Stimulated activated CD4-positive, alpha-beta T cell treated with anti-CD3 and anti-CD28 coated beads, Interleukin-2, amount 100 ng/mL, for 48 hours (primary cell): ENCODE measurements at places on chromosomes 16 and 17.

DNA sequence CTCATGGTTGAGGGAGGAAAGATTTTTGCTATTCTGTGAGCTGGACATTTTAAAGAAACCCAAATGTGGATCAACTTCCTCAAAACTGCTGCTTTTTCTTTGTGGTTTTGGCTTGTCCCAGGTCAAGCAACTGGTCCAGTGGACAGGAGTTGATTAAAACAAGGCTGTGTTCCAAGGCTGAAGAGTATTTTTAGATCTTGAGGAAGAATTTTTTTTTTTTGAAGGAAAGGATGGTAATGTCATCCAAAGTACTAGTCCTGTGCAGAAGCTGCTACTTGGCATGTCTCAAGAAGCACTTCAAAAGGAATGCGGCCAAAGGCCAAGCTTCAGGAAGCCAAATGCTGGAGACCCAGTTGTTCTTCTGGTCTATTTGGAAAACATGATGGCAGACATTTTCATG lies 8.0 kb upstream of the MYH2 start:
- DNase-seq: no peak

DNA sequence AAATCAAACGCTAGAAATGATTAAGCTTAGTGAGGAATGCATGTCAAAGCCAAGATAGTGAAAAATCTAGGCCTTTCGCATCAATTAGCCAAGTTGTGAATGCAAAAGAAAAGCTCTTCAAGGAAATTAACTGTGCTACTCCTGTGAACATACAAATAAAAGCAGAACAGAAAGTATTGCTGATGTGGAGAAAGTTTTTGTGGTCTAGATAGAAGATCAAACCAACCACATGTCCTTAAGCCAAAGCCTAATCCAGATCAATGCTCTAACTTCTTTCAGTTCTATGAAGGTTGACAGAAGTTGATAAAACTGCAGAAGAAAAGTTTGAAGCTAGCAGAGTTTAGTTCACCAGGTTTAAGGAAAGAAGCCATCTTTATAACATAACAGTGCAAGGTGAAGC lies 1044.6 kb downstream of the CDH11 start:
- no peak for DNase-seq

DNA sequence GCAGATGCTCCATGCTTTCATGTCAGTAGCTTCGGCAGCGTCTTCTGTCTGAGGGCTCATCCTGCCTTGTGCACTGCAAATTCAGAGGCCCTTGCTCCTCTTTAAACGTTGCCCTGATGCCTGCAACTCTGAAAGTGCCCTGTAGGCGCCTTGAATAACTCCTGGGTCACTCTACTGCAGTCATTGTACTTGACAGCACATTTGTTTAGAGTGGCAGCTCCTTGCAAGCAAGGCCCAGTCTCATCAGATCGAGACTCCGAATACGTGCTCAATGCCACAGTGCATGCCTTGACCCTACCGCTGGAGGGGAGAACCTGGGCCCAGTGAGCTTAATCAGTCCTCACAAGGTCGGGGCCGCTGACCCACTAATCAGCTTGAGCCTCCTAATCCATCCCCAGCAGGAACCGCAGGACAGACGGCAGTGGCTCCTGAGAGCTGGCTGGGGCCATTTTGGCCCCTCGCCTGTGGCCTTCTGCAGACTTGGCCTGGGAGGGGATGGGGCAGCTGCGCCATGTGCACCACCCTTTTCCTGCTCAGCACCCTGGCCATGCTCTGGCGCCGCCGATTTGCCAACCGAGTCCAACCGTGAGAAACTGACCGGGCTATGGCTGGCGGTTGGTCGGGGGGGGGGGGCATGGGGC lies at the start of gene PRCD:
TSS of gene PRCD (plus strand) at position 414 of the 641 bp plus-strand sequence. CDS start at position 512, 98 bp downstream.
- DNase-seq: no peak

- DNase-seq: no peak
Measured at GRCh38 chr17:1212946-1213345, 33.2 kb upstream of the ABR start.

- DNase-seq: peak; percentile 37
Measured at GRCh38 chr16:66588981-66589713, 9.9 kb downstream of the CMTM2 start.

- no peak for DNase-seq
Measured at GRCh38 chr16:81198635-81199034, 39.9 kb upstream of the BCO1 start.

DNA sequence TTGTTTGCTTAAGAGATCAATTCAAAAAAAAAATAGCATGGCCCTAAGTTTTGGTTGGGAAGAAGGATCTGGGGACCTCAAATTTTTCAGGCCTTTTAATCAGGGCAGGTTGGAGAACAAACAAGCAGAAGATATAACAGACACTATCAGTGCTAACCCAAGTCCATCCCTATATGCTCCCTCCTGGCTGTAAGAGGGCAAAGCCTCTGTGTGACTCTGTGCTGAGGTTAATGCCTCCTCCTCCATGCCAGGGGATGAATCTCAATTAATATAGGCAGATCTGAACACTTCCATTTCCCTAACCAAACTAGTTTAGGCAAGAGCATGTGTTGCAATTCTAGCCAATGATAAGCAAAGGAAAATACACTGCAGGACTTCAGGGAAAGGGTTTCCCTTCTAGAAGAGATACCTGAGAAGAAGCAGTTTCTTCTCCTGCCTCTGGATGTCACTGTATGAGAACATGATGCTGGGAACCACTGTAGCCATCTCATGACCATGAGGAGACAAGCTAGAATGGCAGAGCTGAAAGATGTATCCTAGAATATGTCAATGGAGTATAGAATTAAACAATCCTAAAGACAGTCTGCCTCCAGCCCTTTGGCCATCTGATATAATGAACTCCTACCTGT lies 76.0 kb downstream of the CHD9NB start:
- DNase-seq: no peak

- peak; percentile 58 for DNase-seq
Measured at GRCh38 chr17:8941520-8941919, 24.0 kb downstream of the PIK3R5 start.

GRCh38 chr16:8826278-8826879 lies 28.7 kb downstream of the PMM2 start:
- DNase-seq: no peak

DNA sequence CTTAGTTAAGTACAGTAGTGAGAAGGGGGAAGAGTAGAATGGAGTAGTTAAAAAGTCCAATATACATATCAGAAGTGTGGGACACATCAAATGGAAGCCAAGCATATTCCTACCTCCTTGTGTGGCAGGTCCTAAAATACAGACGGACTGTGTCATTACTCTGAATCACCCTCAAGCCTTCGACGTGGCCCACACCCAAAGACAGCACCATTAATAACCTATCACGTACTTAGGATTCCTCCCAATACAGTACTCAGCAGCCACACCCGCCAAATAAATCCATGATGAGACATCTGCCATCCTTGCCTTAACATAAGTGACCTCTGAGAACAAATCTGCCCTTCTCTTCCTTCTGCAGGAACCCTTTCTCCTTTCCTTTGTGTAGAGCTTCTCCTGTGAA lies 38.9 kb downstream of the UBE2G1 start:
- DNase-seq: no peak

GRCh38 chr17:71842986-71843385 lies 277.8 kb upstream of the SOX9 start:
- no peak for DNase-seq

DNA sequence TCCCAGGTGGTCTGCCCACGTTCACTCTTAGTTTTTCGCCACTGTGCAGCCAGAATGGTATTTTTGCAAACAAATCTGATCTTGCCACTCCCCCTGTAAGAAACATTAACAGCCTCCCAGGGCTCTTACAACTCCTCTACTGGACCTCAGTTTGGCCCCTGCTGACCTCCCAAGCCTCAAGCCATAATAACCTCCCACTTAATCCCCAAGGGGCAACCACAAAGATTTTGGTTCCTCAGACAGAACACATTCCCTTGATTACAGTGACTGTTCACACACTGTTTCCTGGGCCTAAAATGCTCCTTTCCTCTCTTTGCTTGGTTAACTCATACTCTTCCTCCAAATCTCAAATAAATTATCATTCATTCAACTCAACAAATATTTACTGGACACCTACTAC lies 21.5 kb upstream of the CD300E start:
- no peak for DNase-seq

DNA sequence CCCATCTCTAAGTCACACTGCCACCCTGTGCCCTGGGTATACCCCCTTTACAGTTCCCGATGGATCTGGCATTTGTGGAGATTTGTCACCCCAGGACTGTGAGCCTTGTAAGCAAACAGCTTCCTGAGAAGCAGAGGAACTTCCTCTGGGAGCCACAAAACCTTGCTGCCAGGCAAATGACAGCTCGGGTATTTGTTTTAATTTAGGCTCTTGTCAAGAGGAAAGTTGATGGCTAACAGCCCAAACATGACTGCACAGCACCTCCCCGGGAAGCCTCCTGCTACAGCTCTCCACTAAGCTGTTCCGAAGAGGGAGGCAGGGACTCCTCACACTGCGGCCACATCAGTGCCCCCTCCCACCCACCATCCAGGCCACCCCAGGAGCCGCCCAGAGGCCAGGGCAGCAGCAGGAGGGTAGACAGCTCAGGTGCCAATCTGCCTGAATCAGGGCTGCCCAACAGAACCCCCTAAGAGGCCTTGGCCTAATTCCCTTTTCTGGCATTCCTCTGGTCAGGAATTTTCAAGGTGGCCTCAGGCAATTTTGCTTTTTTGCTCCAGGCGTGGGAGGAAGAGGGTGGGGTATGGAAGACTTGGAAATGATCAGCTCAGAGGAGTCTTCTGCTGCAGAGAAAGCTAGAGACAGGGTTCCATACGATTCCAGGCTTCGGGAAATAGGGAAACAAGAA lies 2.6 kb downstream of the ABR start:
- no peak for DNase-seq

- DNase-seq: peak; percentile 17
Measured at GRCh38 chr17:45018848-45019711, 32.4 kb downstream of the DCAKD start.

- no peak for DNase-seq
Measured at GRCh38 chr16:16075488-16076422, 126.3 kb downstream of the ABCC1 start.

- DNase-seq: no peak
Measured at GRCh38 chr17:45688820-45689219, 95.3 kb upstream of the CRHR1 start.

GRCh38 chr17:39753514-39754160 lies 15.9 kb downstream of the GRB7 start:
- DNase-seq: no peak

DNA sequence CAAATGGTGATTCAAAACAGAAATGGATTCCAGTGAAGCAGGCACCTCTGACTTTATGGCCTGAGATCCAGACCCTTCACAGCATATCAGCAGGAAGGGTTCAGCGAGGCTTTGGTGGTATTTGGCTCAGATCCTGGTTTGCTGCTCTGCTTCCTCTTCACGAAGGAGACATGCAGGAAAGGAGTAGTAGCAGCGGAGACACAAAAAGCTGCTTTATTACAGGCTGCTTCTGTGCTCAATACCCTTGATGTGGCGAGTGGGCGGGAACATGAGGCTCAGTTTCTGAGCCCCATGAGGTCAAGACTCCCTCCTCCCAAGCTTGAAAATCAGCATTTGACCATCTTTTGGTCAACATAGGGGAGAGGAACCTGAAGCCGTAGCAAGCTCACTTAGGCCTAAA lies 213.3 kb upstream of the AXIN2 start:
- DNase-seq: no peak

DNA sequence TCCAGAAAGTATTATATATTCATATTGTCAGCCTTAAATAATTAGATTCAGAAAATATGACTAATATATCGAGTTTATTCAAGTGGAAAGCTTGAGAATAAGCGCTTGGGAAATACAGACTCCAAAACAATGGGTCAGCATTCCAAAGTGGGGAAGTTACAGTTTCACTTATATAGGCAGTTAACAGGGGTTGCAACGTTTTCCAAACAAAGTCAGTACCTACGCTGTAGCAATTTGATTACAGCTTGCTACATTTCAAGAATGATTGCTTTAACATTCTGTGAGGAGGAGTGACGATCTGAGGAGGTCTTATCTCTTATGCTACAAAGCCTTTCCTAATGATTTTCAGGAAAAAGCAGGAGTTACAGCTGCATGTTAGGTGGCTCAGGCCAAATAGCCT lies 34.2 kb upstream of the HS3ST3A1 start:
- DNase-seq: no peak
